ENCODE measurements at places on chromosomes 7 and 10. TPM values are rescaled to one million over a fixed set of nuclear protein-coding genes. Genes with fewer than 3 reads are reported as not detected.

The CLEC5A gene
- total RNA-seq, result 6.3 TPM

The PTPN20 gene
- total RNA-seq, result 9.4 TPM

The VGF gene
- total RNA-seq, result 0.33 TPM

The UNCX gene
- not detected for total RNA-seq

The STEAP1 gene
- 6.2 TPM for total RNA-seq

The CTTNBP2 gene
- 6.7 TPM for total RNA-seq

DNA sequence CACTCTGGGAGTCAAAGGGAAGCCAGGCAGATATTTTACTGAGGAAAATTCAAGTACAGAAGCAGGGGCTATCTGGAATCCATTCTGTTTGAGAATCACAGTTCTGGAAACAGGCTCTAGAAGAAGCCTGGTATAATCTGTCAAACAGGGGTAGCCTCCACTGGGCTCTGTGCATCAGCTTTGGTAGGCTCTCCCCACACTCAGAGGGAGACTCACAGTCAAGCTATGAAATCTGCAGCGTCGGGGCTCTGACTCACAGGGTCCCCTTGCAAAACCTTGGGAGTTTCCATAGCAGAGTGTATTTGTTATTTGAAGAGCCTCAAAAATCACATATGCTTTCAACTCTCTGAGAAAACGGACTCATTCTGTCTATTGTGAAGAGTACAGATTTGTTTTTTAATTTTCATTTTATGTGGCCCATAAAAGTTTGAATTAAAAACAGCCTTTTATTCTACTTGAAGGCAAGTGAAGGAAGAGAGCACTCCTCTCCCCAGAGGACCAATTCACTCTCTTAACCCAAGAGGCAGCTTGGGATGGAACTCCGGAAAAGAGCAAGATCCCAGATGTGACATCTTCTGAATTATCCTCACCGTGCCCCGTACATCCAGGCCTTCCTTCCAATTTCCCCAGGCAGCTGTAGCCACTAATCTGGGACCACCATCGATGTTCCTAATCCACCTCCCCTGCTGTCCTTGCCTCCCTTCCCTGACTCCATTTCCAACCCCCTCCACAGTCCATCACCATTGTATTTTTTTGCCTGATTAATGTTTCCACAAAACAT lies 590.9 kb upstream of the MGMT start:
- no peak for DNase-seq

DNA sequence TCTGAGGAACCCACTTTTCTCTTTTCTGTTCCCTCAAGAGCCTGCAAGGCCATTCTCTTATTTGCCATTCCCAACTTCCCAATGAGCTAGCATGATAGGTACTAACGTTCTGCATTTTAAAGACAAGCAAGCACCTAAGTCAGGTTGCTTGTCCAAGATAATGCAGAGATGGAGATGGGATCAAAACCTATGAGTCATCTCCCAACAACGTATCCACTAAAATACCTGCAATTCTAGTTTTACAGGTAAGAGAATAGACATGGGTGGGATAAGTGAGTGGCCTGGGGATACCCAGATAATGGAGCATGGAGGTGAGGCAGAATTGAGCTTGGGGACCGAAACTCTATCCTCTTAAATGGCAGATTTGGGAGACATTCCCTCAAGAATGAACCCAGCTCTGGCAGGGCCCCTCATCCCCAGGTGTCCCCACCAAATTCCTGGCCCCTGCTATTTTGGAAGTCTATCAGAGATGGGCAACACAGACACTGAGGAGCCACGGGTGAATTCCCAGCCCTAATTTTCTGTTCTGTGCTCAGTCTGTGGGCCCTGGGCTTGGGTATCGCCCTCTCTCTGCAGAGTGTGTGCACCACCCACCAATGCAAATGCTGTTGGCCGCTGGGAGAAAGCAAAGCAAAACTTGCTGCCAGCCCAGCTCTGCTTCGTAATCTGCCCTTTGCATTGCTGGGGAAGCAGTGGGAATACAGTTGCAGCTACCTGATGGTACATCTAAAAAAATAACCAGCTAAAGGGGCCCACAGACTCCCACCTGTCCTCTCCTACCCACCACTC lies 98.3 kb downstream of the KCNMA1 start:
- no peak for DNase-seq

- no peak for DNase-seq
Observed at GRCh38 chr7:154726368-154726767, 276.6 kb downstream of the PAXIP1 start.

- no peak for DNase-seq
Observed at GRCh38 chr10:21238717-21239116, 286.8 kb downstream of the SKIDA1 start.

GRCh38 chr10:16843252-16843870 lies 26.1 kb upstream of the RSU1 start:
- no peak for DNase-seq

GRCh38 chr7:93178213-93178612 lies 30.0 kb upstream of the SAMD9L start:
- DNase-seq, result no peak

DNA sequence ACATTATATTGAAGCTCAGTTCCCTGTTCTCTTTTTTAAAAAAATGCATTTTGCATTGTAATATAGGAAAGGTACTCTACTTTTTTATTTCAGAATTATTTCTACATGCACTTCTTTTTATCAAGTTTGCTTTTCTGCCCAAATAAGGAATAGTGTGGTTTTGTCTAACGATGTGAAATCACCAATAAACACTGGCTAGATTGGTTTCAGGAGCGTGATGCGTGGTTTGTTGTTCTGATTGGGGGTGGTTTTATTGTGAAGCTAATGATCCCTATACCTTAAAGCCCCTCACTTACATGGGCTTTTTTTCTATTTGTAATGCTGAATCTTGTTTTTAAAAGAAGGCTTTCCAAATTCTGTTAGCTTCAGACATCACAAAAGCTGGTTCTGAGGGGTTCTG lies 17.6 kb downstream of the ENTPD7 start:
- no peak for DNase-seq

DNA sequence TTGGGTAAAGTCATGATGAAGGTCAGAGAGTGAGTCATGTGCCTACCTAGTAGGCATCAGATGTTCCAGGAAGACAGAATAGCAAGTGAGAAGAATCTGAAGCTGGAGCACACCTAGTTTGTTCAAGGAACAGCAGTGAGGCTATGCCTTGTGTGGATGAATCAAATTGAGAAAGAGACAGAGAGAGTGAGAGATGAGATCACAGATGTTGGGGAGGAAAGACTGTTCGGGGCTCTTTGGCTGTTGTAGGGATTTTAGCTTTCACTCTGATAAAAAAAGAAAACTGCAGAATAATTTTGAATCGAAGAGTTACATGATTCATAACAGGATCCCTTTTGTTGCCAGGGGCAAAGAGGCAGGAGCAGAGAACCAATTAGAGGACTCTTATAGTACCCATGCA lies 6.3 kb downstream of the LIPF start:
- no peak for DNase-seq

DNA sequence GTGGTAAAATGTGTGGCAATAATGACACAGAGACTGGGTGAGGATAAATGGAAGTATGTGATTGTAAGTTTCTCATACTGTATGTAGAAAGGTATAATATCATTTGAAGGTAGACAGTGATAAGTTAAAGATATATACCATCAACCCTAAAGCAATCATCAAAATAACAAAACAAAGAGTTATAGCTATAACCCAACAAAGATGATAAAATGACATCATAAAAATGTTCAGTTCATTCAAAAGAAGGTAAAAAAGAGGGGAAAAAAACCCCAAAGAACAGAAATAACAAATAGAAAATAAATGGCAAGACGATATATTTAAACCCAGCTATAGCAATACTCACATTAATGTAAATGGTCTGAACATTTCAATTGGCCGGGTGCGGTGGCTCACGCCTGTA lies 17.4 kb upstream of the TCF7L2 start:
- no peak for DNase-seq
